Tongue (tissue), 3 donors: ENCODE measurements at places on chromosomes 6 and 20.

- DNase-seq = no peak
Observed at GRCh38 chr6:4480788-4481735, 295.1 kb upstream of the CDYL start.

GRCh38 chr20:63442100-63442493 is 30.4 kb downstream of the KCNQ2 start:
- peak; percentile 47 for DNase-seq

DNA sequence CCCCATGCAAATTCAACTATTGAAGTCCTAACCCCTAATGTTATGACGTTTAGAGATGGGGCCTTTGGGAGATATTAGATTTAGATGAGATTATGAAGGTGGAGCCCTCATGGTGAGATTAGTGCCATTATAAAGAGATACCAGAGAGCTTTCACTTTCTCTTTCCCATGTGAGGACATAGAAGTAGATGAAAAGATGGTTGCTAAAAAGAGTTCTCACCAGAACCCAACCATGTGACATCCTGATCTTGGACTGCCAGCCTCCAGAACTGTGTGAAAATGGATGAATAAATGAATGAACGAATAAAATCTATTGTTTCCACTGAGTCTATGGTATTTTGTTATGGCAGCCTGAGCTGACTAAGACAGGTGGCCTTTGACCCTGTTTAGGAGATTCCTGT is 50.6 kb upstream of the FBXO30 start:
- DNase-seq = no peak

GRCh38 chr6:27503436-27504030 is 30.6 kb upstream of the ZNF184 start:
- DNase-seq = peak; percentile 92

- no peak for DNase-seq
Observed at GRCh38 chr6:72651174-72651573, 29.3 kb downstream of the KCNQ5 start.

GRCh38 chr6:134621858-134622257 is 303.9 kb upstream of the SGK1 start:
- no peak for DNase-seq

DNA sequence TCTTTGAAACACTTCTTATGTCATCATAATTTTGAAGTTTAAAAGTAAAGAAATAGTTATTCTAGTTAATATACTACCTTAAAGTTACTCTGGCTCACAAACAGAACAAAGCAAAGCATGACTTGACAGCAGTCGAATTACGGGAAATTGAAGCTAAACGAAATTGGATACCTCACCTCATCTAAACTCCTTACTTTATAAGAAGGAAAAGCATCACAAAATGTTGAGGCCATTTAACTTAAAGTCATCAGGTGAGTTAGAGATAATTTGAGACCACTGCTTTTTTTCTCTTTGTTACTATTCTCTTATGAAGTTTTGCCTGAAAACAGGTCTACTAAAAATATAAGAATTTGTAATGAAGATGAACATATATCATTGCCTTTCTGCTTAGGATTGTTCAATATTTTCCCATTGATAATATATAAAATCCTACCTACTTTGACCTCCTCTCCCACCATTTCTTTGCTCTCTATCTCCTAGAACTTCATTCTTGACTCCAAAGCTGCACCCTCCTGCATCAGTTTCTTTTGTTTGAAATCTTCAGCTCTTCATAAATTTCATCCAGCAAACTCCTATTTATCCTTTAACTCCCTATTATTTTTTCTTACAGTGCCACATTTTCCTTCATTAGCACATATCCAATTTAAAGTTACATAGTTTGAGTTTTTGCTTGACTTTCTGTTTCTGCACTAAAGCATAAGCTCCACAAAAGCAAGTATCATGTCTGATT is 510.7 kb upstream of the ZNF337 start:
- no peak for DNase-seq

- no peak for DNase-seq
Observed at GRCh38 chr6:38714239-38715015, 684 bp upstream of the DNAH8 start.

DNA sequence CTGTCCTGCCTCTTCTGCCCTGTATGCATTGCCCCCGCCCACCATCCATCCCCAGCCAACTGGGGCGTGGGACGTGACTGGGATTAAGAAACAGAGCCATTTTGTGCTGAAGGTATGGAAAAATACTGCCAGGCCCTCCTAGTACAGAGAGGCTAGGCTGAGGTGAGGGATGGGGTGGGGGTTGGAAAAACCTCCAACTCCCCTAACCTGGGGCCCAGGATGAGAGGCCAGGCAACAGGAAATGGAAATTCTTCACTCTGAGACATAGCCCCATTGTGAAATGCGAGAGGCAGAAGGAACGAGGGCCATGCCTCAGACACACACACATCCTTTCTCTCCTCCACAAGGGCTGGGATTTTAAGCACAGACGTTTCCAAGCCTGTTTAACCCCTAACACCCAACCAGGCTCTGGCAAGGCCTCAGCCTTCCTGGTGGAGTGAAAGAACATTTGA is 19.9 kb downstream of the KCNK5 start:
- peak; percentile 53 for DNase-seq

- DNase-seq = no peak
Observed at GRCh38 chr20:56870271-56870670, 241.2 kb downstream of the TFAP2C start.

- DNase-seq = no peak
Observed at GRCh38 chr6:168167431-168168315, 88.7 kb upstream of the FRMD1 start.

DNA sequence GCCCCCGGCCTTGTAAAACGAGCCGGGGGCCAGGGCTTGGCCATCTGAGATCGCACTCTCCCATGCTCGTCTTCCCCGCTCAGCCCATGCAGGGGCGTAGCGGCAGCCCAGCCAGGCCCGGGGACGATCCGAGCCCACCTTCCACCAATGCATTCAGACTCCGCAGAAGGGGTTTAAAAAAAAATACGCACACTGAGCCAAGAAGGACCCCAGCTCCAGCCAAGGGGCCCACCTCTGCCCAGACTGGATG is 320 bp downstream of the GSTA4 start:
- no peak for DNase-seq

DNA sequence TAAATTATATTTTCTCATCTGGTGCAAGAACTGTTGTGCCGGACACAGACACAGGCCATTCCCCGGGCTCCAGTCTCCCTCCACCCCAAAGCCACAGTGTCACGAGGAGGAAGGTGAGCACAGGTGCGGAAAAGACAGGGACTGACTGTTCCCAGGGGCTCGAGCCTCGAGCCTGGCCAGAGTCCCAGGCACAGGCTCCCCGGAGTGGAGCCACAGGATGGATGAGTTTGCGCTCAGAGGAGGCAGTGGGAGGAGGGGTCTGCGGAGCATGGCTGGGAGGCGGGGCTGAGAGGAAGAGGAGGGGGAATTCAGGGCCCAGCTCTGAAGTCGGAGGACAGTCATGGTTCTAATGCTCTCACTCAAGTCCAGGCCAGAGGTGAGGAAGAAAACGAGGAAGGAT is 284.8 kb downstream of the SMOC2 start:
- no peak for DNase-seq

- DNase-seq = no peak
Observed at GRCh38 chr20:8996817-8997512, 71.9 kb upstream of the PLCB4 start.

DNA sequence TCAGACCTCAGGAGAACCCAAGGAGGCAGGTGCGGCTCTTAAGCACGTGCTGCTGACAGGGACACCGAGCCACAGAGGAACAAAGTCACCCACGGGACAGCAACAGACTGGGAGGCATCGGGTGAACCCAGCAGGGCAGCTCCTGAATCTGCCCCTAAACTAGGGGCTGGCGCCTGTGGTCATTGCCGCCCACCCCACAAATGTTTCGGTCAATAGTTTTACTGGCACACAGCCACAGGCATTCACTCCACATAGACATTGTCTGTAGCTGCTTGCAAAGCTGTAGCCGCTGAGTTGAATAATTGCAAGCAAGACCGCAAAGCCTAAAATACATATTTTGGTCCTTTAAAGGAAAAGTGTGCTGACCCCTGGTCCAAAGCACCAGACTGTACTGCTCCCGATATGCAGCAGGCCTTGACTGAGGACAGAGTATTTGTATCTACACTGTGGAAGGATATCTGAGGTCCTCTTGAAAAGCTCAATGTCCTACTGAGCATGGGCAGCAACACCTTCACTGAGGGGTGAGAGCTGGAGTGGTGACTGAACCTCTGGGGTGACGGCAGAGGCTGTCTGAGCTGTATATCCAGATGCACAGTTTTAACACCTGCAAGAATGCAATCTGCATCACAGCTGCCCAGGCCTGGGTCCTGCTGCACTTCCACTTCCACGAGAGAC is 310.3 kb downstream of the THBS2 start:
- DNase-seq = no peak

- no peak for DNase-seq
Observed at GRCh38 chr6:16647422-16647821, 113.8 kb downstream of the ATXN1 start.

DNA sequence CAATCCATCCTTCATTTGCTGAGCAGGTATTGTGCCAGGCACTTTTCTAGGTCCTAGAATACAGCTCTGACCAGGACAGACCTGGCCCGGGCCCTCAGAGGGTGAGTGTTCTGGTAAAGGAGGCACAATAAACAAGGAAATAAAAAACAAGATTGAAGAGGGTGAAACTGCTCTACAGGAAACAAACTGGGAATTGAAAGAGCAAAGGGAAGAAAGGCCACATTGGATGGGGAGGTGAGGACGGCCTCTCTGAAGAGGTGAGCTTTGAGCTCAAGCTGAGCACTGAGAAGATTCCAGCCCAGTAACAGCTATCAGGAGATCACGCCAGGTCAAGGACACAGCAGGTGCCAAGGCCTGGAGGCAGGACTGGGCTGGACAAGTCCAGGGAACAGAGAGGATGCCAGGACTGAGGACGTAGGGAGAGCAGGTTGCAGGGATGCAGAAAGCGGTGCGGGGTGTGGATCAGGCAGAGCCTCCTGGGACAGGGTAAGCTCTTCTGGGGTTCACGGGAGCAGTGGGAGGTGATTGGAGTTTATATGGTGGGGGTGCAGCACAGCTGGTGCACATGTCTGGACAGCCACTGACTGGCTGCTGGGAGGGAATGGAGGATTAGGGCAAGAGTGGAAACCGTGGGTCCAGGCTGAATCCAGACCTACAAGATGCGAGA is 433.3 kb downstream of the PREX1 start:
- no peak for DNase-seq

GRCh38 chr6:36850021-36850420 is 10.8 kb upstream of the CPNE5 start:
- no peak for DNase-seq

DNA sequence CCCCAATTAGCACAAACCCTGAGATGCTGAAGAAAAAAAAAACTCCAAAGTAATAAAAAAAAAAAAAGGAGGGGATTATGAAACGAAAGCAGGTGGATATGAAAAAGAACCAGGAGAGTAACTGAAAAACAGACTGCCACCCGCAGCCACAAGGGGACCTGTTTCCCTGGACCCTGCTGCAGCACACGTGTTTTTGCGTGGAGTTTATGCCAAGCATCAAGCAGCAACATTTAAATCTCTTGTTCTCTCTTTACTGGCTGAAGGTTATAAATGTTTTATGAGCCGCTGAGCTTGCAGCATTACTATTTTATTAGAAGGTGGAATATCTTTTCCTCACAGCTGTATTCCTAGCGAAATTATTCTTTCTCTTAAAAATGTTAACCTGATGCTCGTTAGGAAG is 131.6 kb upstream of the OLIG3 start:
- DNase-seq = no peak

- peak; percentile 94 for DNase-seq
Observed at GRCh38 chr6:3063733-3064700, 4.3 kb upstream of the RIPK1 start.

- no peak for DNase-seq
Observed at GRCh38 chr6:111759331-111759835, 113.9 kb downstream of the FYN start.

GRCh38 chr20:41360831-41361756 is 5.5 kb downstream of the EMILIN3 start:
- peak; percentile 60 for DNase-seq

- peak; percentile 30 for DNase-seq
Observed at GRCh38 chr6:132715204-132715603, 1.3 kb upstream of the VNN1 start.

GRCh38 chr6:32785781-32786533 is 22.6 kb upstream of the HLA-DQB2 start:
- peak; percentile 76 for DNase-seq

DNA sequence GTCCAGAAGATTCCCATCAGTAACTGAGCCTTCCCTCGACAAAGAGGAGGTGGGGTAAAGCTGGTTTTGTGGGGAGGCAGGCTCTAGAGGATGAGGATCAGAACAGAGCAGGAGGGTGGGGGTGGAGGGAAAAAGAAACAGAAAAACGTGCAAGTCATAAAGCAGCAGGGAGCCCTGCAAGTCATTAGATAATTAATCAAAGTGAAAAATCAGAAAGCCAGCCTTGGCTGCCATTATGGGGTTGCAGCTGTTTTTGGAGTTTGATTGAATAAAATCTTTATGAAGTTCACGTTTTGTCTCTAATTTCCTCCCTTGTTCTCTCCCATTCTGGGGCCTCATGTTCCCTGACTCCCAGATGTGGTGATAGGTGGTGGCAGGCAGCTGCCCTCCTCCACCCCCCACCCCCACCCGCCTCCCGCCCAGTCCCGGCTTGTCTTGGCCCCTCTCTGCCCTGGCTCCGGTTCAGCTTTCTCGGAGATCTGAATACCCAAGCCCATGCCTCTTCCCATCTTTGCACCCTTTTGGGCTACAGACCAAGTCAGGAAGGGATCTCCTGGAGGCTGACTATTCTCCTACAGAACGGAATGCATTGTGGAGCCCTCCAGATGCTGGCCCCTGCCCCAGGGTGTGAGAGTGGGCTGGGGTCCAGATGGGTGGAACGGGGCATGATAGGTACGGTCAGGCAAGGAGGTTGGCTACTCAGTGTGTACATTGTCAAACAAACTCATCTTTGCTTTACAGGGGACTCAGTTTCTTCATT is 141.8 kb downstream of the CDC5L start:
- peak; percentile 5 for DNase-seq

- peak; percentile 33 for DNase-seq
Observed at GRCh38 chr20:5714261-5715041, 35.8 kb upstream of the SHLD1 start.

DNA sequence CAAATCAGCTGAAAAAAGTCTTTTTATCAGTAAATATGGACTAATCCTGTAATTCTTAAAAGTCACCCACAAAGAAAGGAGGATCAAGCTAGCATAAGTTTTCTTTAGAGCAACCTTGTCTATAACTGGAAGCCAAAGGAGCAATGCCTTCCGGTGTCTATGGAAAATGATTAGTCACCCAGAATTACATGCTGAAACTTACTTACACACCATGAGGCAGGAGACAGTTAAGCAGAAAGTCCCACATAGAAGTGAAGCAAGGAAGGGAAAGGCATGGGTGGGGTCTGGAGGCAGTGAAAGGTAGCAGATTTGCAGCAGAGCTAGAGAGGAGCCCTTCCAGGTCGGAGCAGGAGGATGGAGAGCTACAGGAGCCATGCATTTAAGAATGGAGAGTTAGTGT is 153.7 kb upstream of the RIPOR2 start:
- DNase-seq = no peak
